ENCODE measurements at places on chromosomes 7 and 10.

GRCh38 chr10:87706731-87707130 is 47.1 kb downstream of the PAPSS2 start:
- DNase-seq = no peak

DNA sequence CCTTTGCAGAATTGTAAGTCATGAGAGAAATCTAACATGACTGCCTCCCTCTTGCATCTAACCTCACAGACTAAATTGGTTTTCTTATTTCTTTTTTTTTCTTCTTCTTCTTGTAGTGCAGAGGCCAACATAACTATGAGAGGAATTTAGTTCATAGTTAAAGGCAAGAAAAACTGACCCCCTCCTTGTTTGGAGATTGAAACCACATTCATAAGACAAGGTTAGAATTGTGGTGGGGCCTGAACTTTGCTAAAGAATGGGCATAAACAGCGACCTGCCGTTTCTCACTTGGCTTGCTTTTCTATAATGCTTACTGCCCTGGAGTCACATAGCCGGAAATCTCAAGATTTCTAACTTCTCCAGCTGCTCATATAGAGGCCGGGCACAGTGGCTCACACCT is 2.4 kb upstream of the POLM start:
- DNase-seq = no peak

DNA sequence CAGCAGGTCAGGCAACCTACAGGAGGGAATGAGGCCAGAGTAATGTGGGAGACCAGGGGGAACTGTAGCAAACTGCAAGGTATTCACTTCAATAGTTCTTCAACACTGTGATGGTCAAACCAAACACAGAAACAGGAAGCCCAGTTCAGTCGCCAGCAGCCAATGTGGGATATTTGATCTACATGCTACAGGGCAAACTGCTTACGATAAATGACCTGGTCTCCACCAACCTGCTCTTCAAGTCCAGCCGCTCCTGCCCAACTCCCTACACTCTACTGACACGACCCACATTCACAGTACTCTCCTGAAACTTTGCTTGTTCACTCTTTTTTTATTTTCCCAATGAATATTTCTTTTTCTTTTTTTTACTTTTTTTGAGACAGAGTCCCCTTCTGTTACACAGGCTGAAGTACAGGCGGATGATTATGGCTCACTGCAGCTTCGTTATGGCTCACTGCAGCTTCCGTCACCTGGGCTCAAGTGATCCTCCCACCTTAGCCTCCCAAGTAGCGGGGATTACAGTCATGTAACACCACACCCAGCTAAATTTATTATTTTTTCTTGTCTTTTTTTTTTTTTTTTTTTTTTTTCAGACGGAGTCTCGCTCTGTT is 42.1 kb downstream of the MDH2 start:
- no peak for DNase-seq

DNA sequence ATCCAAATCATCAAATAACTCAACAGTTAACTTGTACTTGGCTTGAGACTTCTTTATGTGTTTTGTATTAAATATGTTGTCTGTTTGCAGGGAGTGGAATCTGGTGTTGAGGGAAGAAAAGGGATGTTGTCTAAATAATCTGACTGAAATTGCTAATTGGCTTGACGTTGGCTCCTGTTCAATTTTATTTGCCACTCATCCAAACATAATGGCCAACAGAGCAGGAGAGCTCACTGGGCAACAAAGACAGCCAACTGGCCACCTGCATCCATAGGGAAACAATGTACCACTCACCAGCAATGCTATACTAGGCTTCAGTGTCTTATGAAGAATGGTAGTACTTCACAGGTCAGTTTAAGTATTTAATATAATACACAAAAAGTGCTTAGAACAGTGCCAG is 80.5 kb downstream of the FAM13C start:
- no peak for DNase-seq

DNA sequence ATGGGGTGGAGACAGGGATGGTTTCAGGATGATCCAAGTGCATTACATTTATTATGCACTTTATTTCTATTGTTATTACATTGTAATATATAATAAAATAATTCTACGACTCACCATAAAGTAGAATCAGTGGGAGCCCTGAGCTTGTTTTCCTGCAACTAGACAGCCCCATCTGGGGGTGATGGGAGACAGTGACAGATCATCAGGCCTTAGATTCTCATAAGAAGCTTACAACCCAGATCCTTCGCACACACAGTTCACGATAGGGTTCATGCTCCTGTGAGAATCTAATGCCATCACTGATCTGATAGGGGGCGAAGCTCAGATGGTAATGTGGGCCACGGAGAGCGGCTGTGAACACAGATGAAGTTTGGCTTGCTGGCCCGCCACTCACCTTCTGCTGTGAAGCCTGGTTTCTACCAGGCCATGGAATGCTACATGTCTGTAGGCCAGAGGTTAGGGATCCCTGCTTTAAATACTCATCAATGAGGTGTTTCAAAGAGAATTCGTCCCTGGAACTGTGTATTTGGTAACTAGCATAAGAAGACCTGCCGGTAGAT is 21.2 kb upstream of the PRKCQ start:
- DNase-seq = no peak

DNA sequence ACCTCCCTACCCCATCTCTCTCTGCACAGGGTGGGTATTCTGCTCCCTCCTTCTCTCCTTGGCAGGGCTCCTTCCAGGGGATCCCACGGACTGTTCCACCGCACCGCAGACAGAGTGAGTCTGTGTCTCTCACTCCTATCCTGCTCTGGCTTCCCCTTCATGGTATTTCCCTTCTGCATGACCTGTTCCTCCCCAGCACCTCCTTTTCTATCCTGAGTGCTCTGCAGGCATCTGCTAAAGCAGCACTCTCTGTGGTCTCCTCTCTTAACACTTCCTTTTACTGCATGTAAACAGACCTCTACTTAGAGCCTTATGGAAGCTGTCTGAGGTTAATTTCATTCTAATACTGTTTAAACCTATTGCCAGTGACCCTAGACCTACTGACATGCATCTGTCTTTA is 171.5 kb downstream of the CCSER2 start:
- peak; percentile 14 for DNase-seq

- no peak for DNase-seq
These were observed 239.2 kb upstream of the ZMIZ1 start for GRCh38 chr10:78829565-78829964.

DNA sequence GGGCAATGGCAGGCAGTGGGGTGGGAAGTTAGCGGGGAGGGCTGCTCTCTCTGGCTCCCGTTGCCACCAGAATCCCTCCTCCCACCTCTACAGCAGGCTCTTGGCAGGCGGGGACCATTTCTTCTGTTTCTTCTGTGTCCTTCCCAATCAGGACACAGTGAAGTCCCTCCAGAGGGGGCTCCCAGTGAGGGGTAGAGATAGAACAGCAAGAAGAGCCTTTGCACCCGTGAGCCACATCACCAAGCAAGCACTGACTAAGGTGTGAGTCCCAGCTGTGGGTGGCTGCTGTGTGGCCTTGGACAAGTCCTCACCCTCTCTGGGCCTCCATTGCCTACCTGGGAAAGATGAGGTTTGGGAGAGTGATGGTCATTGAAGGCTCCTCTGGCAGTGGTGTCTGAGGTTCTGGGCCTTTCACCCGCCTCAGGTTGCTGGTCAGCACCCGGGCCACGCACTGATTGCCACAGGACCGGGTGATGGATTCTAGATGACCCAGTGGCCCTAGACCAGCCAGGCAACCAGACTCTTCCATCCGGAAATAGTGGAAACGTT is 26.0 kb upstream of the PCBD1 start:
- DNase-seq = no peak

DNA sequence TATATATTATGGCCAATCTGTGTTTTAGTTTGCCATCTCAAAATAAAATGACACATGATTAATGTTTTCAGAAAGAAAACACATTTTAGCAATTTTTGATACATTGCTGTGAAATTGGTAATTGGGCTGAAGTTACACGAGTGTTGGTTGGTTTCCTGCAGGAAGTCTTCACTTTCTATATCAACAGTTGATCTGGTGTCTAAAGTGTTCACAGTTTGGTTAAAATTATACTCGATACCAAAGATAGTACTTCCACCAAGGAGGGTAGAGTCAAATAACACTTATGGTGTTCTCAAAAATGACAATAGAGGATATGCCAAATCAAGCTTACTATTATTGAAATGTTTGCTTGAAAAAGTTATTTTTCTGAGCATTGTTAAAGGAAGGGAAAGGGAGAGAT is 120.3 kb upstream of the GLCCI1 start:
- DNase-seq = no peak

DNA sequence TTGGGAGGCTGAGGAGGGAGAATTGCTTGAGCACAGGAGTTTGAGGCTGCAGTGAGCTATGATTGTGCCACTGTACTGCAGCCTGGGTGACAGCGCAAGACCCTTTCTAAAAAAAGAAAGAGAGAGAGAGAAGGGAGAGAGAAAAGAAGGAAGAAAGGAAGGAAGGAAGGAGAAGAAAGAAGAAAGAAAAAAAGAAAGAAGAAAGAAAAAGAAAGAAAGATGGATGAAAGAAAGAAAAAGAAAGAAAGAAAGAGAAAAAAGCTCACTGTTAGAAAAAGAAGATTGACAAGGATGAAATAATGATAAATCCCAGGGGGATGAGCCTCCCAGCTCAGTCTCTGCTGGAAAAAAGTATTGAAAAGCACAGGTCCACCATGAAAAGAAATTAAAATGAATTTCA is 22.8 kb upstream of the CARD11 start:
- no peak for DNase-seq

- peak; percentile 75 for DNase-seq
These were observed 69.0 kb upstream of the PDCD4 start for GRCh38 chr10:110802551-110803238.

- DNase-seq = no peak
These were observed 24.5 kb downstream of the CRCP start for GRCh38 chr7:66138994-66139752.

DNA sequence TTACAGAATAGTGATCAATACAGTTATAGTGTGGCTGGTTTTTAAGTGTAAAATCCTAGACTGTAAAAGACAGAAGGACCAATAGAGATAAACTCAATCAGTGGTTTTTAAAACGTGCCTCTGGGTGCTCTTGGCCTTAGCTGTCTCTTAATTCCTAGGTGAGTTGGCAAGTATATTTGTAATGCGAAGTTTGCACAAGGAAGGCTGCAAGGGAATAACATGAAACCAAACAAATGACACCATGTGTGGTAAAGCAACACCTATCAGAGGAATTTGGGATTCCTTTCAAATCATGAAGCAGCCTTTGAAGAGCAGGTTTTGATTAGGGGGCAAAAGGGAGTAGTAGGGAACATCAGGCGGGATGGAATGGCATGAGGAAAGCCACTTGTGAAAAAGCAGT is 284.6 kb downstream of the INHBA start:
- DNase-seq = no peak

DNA sequence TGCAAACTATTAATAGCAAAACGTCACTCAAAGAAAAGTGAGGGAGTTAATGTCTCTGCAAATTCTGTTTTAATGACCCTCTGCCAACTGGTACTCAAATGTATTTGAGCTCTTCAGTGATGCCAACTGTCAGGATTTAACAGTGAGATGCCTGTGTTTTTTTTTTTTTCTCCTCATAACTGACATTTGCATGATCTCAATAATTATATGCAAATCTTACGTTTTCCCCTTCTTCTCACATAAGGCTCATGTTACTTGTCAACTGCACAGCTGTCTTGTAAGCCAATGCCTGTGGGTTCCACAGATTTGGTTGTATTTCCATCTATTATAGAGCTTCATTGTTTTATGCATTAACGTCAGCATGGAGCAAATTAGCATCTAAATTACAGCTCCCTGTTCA is 38.2 kb downstream of the PPP1R3A start:
- no peak for DNase-seq

GRCh38 chr10:44971935-44972757 is 6.5 kb downstream of the DEPP1 start:
- no peak for DNase-seq

DNA sequence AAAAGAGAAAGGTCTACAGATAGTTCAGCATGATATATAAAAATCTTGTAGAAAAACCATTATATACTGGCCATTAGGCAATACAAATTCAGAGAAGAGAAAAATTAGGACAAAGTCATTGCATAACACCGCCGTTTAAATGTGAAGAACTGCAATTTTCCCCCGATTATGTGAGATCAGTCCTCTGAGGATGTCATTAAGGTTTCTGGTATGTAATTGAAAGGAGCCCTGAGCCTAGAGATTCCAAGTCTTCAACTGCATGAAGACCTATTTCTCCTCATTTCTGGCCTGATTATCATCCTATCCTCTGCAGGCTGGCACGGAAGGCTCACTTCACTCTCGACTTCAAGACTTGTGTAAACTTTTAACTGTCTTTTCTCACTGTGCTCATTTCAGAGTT is 395.3 kb downstream of the GALNT17 start:
- no peak for DNase-seq

DNA sequence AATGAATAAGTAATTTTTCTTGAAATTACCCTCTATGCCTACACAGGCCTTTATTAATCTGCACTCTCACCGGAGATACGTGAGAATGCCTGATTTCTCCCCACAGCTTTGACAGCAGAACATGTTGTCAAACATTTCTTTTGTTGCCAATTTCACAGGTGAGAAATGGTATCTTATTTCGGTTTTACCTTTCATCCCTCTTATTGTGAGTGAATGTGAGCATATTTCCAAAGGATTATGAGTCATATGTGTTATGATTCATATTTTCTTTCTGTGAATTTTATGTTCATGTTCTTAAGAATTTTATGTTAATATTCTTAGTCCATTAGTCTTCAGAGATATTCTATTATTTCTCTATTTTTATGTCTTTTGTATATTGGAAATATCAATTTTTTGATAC is 965.1 kb downstream of the CCSER2 start:
- DNase-seq = no peak

GRCh38 chr7:108947526-108947925 is 377.9 kb downstream of the DNAJB9 start:
- no peak for DNase-seq

- DNase-seq = no peak
These were observed 272.7 kb downstream of the RPS24 start for GRCh38 chr10:78306358-78306757.

- no peak for DNase-seq
These were observed 35.8 kb downstream of the CAMK2B start for GRCh38 chr7:44289341-44290251.

DNA sequence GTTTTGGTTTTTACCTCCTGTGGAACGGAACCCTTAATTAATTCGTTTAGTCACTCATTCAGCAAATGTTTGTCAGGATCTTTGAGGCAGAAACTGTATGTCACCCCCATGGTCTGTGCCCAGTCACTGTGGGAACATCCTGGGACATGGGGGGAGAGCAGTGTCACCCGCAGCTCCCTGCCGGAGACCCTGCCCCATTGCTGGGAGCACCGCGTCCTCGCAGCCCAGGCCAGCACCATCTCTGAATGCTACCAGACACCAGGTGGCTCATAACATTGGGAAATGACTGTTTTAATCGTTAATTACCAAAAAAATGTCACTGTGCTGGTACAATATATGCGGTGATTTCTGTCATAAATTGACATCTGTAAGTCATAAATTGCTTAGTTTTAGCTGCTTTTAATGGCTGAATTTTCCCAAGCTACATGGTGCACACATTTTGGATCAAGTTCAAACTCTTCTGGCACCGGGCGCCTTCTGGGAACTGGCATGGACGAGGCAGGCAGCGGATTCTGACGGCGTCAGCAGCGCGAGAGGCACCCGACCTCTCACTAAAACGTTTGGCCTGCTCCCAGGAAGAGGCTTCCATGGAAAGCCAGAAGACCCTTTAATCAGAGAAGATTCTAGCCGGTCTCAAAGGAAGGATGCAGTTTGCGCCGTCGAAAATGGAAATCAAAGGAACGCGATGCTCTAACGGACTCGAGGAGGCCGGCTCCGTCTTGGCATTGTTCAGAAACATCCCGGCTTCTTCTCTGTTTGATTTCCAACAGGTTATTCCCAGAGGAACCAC is 184.2 kb downstream of the ADARB2 start:
- no peak for DNase-seq
